Stimulated activated CD8-positive, alpha-beta memory T cell treated with anti-CD3 and anti-CD28 coated beads, Interleukin-4, amount 100 ng/mL, for 4 hours (primary cell): ENCODE measurements at places on chromosomes 6 and 20.

DNA sequence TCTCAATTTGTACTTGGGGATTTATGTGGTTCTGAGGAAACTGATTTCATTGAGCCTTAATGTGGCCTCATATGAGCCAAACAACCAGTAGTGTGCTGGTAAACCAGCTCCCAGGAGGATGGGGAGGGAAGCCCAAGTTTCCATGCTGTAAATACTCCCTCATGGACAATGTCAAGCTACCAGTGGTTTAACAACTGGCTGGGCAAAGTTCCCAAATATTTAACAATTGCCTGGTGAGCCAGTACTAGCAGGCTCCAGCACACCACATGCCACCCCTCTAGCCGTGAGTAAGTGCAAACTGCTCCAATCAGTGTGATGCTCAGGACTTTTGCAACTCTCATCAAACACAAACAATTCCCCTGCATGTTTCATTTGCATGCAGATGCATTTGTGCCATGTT is 19.2 kb upstream of the CDKN1A start:
- no peak for DNase-seq

DNA sequence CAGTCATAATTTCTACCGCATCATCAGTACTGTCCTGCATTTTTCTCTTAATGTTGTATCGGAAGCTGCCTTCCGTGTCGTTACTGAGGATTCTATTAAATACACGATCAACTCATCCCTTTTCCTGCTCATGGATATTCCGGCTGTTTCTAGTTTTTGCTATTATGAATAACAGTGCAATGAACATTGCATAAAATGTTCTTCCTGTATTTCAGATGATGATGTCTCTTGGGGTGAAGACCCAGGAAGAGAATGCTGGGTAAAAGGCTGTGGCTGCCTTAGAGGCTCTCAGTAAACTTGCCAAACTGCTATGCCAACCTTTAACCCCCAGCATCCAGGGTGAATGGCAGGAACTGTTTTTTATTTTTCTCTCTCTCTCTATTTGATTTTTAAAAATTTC is 24.1 kb upstream of the EPB41L1 start:
- no peak for DNase-seq

- no peak for DNase-seq
Observed at GRCh38 chr20:58889334-58889760, 36.8 kb downstream of the GNAS start.

DNA sequence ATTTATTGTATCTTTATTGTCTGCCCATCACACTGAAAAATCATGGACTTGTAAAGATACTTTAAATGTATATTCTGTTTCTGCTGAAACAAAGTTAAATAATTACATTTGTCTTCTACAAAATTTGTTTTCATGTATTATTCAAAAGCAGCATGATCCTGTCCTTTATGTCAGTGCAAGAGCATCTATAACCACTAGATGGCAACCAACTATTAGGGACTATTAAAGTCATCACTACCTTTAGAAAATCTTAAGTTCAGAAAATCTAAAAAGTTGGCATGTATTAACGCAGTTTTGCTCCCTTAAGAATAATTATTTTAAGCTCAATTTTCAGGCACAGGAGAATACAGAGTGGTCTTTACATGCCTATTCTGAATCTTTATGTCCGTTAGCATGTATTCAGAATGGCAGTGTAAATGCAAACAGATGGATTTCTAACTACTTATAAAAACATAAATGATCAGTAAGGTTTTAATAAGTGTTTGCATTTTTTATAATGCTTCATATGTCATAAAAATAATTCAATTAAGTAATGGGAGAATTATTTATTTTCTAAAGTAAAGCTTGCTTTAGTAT is 17.8 kb downstream of the TMEM30A start:
- DNase-seq, result no peak

- no peak for DNase-seq
Observed at GRCh38 chr6:47335466-47335865, 25.8 kb upstream of the TNFRSF21 start.

GRCh38 chr20:56676679-56677078 is 47.6 kb downstream of the TFAP2C start:
- DNase-seq, result no peak

- DNase-seq, result no peak
Observed at GRCh38 chr6:134272374-134272773, 45.5 kb downstream of the SGK1 start.

DNA sequence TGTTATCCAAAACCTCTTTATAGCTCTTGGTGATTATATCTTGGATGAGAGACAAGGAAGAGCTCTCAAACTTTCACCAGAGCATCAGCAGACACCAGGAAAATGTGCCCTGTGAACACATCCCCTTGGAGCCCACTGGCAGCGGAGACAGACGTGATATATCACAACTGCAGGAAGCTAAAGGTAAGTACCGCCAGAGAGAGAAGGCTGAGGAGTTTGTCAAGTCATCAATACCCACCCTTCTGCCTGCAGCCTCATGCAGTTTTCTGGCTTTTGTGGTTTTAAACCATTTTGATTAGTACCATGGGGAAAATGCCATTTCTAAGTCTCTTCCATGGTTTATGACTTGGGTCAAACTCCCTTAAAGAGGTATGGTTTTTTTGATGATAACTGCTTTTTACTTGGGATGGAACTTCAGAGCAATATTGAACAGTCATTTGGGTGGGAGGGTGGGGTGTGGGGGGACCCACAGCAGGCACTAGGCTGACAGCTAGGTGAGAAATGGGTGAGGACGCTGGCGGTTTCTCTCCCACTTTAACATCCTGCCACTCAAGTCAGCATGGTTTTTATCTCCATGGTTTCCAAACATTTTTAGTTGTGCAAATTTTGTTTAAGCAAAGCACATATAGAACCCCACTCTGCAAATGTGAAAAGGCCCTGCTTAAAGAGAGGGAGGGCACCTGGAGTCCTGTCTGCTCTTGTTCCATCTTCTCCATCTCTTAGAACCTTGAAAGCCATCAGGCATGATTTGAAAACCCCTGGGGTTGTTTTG is 108.4 kb downstream of the SCML4 start:
- DNase-seq, result no peak

DNA sequence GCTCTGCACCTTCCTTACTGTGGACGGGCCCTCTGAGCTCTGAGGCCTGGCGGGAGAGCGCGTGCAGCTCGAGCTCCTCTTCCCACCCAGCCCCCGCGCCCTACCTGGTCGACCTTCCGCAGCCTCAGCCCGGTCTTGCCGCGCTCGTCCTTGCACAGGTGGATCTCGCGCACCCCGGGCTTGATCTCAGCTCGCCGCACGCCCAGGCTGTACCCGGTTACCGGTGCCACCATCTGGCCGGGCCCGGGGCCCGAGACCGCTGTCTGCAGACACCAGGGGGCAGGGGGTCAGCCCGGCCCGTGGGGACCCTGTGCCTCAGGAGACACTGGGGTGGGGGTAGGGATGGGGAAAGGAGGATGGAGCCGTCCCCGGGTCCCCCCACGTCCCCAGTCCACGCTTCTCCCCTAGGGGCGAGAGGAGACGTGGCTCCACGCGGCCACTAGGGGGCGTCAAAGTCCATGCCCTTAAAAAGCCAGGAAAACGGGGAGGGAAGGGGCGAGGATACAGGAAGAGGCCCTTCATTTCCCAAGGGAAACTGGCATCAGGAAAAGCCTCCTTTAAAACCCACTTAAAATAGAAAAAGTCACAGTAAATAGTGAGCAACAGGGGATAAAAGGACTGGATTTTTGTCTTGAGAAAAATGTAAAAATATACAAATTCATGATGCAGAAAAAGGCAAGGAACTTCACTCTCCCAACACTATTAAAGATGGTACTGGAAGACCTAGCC is 15.5 kb downstream of the SDCBP2 start:
- DNase-seq, result peak; percentile 24

GRCh38 chr6:132132924-132133639 is 181.9 kb upstream of the CCN2 start:
- no peak for DNase-seq

GRCh38 chr20:46914789-46915379 is 20.2 kb downstream of the EYA2 start:
- DNase-seq, result no peak

- DNase-seq, result no peak
Observed at GRCh38 chr6:22147921-22148776, 148.7 kb downstream of the PRL start.

- no peak for DNase-seq
Observed at GRCh38 chr20:61803915-61804751, 261.5 kb downstream of the TAF4 start.

DNA sequence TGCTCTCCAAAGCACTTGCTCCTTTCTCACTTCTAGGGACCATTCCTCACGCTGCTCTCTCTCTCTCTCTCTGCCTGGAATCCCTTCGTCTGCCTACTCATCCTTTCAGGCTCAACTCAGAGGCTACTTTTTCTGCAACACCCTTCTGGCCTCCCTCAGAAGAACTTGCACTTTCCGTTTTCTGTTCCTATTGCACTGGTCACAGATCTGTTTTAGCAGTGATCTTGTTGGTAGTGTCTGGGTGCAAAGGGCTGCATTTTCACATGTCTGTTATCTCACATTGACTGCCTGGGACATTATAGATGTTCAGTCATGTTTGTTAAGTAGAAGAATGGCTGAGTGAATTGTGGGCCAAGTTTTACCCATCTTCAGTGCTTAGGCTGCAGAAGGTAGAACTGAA is 63.5 kb downstream of the RIN2 start:
- no peak for DNase-seq

DNA sequence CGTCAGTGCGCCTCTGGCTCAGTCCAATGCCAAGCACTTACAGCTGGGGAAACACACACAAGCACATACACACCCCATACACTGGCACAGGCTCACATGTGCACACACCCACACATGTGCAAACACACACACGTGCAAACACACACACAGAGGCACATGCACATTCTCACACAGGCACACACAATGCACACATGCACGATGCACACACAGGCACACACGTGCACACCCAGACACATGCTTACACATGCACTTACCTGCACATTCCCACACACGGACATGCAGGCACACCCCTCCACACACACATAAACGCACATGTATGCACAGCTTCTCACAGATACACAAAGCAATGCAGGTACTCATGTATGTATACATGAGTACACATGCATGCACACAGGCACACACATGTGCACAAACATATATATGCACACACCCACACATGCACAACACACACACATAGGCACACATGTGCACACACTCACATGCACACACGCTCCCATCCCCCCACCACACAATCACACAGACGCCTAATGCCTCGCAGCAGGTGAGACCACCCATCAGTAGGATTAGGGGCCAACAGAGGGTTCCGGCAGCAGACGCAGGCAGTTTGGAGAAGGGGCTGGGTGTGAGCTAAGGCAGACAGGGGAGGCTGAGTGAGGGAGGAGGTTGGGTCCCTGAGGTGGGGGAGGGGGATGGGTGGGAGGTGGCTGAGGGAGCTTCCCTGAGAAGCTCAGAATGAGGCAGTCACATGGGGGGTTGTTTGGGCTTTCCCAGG is 71.2 kb upstream of the SLCO4A1 start:
- no peak for DNase-seq

DNA sequence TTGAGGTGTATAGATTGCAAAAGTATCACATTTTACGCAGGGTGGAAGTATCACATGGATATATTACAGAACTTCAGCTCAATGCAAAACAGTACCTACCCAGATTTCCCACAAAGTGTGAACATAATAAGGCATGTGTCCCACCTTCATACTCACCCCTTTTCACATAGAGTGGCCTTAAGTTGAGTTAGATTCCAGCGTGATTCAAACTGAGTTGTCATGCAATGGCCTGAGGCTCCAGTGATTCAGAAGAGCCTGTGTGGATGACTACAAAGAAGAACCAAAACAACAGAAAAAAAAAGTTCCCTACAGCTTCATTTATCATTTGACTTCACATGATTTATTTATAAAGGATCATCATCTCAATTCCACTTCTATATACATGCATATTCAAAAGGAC is 309.7 kb downstream of the SLC35F1 start:
- DNase-seq, result no peak

DNA sequence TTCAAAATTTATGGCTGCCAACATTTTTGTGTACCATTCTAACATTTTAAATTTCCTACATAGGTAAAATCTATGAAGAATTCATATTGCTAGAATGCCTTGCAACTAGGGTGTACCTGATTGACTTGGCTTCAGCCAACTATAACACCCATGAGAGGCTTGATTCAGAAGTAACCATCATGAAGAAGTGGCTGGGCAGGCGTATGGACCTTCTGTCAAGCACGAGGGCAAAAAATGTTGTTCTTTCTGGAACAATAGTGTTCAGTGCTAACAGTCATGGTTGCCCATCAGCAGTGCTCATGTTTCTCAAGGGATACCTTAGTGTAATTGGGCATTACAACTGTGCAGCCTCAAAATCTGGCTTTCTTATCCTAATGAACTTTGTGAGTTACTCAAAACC is 42.9 kb downstream of the ID4 start:
- no peak for DNase-seq

GRCh38 chr20:50765674-50766073 is 29.2 kb upstream of the BCAS4 start:
- DNase-seq, result no peak

DNA sequence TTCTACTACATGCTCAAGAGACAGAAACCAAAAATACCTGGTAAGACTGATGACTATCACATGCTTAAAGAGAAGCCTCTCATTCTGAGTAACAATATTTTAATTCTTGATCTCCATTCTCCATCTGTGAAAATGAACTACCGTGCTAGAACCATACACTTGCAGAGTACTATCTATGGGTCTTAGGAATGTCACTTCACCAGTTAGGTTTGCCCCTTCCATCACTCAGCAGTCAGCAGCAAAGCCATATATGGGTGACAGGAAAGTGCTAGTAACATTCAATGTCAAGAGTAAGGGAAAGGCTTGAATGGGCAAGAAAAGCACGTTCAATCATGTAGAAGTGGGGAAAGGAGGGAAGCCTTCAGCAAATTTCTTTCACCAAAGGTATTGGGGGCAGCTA is 2.3 kb downstream of the DNAAF9 start:
- no peak for DNase-seq

GRCh38 chr6:41630946-41631345 is 7.3 kb upstream of the MDFI start:
- DNase-seq, result no peak

GRCh38 chr6:36853325-36853724 is 14.1 kb upstream of the CPNE5 start:
- DNase-seq, result no peak

GRCh38 chr6:50707652-50708300 is 5.5 kb upstream of the TFAP2D start:
- DNase-seq, result no peak

- no peak for DNase-seq
Observed at GRCh38 chr6:139277587-139277986, 14.2 kb downstream of the TXLNB start.

- DNase-seq, result no peak
Observed at GRCh38 chr6:116405652-116406356, 35.1 kb downstream of the DSE start.
